ENCODE measurements at places on chromosomes 1 and 21. TPM values are rescaled to one million over a fixed set of nuclear protein-coding genes. Genes with fewer than 3 reads are reported as not detected.

Gene HCRTR1
- total RNA-seq = not detected

Gene PTTG1IP
- 49.9 TPM for total RNA-seq

Gene LRP8
- total RNA-seq = 82.5 TPM

Gene IFI16
- total RNA-seq = 393 TPM

Gene VSIG8
- not detected for total RNA-seq

Gene LCE1B
- total RNA-seq = not detected

Gene ST3GAL3
- total RNA-seq = 18.1 TPM

Gene IRF6
- total RNA-seq = 1.7 TPM

Gene LMOD1
- not detected for total RNA-seq

Gene TUFT1
- total RNA-seq = 1.7 TPM

Gene SPRR2B
- total RNA-seq = not detected

Gene IPP
- total RNA-seq = 12.3 TPM

Gene MAP3K6
- total RNA-seq = 7.4 TPM

Gene KRTAP10-5
- total RNA-seq = not detected

Gene NBPF4
- total RNA-seq = 0.15 TPM

Gene KCNJ9
- not detected for total RNA-seq

Gene ADAMTS4
- 0.30 TPM for total RNA-seq

Gene CYP4A11
- total RNA-seq = not detected

Gene SFN
- 0.73 TPM for total RNA-seq

Gene NUP210L
- not detected for total RNA-seq

Gene KRTAP19-3
- not detected for total RNA-seq

Gene FALEC
- 0.59 TPM for total RNA-seq

Gene WDR77
- 29.6 TPM for total RNA-seq

Gene TLCD4
- not detected for total RNA-seq

Gene MAP1LC3C
- total RNA-seq = not detected

Gene RIMKLA
- total RNA-seq = 1.5 TPM

Gene AKIRIN1
- 59.1 TPM for total RNA-seq
